ENCODE measurements at places on chromosomes 7 and 10.

DNA sequence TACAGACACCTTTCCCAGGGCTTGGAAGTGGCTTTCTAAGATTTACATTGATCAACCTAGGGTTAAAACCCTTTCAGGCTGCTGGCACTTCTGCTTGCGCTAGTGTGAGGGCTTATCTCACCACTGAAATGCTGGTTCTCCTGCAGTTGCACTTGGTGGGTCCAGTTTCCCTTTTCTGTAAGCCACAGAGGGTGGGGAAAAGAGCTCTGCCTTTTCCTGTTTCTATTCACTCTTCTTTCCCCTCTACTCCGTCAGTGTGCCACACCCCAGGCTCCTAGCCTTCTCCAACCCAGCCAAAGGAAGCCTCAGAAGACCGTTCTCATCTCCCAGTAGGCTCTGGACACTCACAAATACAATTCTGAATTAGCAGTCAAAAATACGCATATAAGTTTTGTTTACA lies 19.0 kb upstream of the CAPZA2 start:
- no peak for DNase-seq

DNA sequence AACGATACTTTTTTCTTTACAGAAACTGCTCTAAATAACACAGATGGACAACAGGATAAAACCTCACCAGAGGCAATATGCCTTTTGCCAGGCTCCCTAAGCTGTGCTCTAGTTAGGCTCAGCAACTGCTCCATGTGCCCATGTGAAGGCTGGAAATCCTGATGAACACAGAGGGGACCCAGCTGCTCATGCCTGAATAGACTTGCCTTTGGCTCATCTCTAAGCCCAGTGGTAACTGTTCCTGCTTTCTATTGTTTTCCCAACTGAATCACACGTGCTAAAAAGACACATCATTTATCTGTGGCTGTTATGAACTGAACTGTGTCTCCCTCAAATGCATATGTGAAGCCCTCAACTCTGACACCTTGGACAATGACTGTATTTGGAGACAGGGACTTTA lies 110.4 kb downstream of the RNF216 start:
- DNase-seq, result no peak

DNA sequence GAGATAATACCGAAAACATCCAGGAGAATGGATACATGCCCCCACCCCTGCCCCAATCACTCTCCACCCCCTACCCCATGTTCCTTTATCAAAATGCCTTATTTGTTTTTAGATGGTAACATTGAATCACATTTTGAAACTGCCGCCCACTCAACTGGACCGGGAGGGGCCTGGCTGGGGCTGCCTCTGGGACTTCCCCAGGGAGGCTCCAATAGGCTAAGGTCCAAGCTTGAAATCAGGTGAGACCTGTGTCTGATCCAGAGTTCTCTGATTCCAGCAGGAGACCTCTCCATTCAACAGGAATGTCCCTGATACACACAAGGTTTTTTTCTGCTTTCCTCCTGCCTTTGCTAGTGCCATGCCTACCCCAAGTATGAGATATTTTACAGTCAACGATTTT lies 43.8 kb upstream of the ACSL5 start:
- DNase-seq, result no peak

- no peak for DNase-seq
Measured at GRCh38 chr10:57165671-57166070, 804.6 kb upstream of the ZWINT start.

- no peak for DNase-seq
Measured at GRCh38 chr7:94442639-94443038, 47.9 kb downstream of the COL1A2 start.

DNA sequence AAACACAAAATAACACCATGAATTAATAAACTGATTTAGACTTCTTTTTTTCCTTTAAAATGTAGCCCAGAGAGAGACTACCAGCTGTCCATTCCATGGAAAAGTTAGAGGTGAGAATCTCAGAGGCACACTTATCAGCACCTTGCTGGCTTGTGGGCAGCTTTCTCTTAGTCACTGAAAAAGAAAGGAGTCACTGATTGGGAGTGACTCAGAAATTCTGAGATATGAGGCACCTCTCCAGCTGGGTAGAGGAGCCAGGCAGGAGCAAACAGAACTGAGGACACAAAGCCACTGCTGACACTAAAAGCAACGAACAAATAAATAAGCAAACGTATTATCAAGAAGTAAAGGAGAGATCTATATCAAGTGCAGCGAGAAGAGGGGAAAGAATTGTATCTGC lies 310.6 kb downstream of the PARD3 start:
- DNase-seq, result no peak

GRCh38 chr7:100124301-100125230 lies 2.2 kb upstream of the MBLAC1 start:
- no peak for DNase-seq

All from right atrium auricular region (tissue), 2 donors.